ENCODE measurements at places on chromosomes 7 and 10. TPM values are rescaled to one million over a fixed set of nuclear protein-coding genes. Genes with fewer than 3 reads are reported as not detected.

DNA sequence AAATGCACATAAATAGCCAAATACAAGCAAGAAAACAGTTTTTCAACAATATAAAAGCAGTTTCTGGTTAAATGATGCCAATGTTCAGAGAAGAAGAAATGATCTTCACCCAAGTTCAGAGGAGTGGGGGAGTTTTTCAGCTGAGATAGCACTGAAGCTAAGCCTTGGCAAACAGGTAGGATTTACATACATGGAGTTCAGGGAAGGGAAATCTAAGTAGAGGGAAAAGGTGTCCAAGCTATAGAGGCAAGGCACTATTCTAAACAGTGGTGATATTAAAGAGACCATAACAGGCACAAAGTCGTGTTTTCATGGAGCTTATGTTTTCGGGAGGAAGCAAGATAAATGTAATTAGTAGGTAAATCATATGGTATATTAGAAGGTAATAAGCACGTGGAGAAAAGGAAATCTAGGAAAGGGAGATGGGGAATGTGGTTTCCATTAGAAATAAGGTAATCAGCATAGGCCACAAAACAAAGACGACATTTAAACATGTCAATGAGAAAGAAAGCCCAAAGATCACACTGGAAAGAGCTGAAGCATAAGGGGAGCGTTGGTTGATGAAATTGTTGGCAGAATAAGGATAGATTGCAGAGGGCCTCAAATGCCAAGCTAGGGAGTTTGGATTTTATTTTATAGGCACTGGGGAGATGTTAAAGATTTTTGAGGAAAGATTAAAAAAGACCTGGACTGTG lies 704.3 kb downstream of the MAGI2 start:
- H3K4me3 ChIP-seq: no peak overlapping the region
- H3K36me3 ChIP-seq: no peaks in the 10 kb centered on the region
- H3K4me1 ChIP-seq: no peaks in the 10 kb centered on the region
- H3K27ac ChIP-seq: no peak overlapping the region
- no peak for DNase-seq

- DNase-seq: no peak
- H3K4me1 ChIP-seq: no peaks in the 10 kb centered on the region
- no peaks in the 10 kb centered on the region for H3K27me3 ChIP-seq
- no peak overlapping the region for H3K4me3 ChIP-seq
- H3K36me3 ChIP-seq: no peaks in the 10 kb centered on the region
- H3K27ac ChIP-seq: no peak overlapping the region
Measured at GRCh38 chr10:78401624-78402367, 368.1 kb downstream of the RPS24 start.

- peaks cover 24% of the 10 kb centered on the region for H3K4me1 ChIP-seq
- no peak for DNase-seq
- no peaks in the 10 kb centered on the region for H3K36me3 ChIP-seq
- H3K27me3 ChIP-seq: no peaks in the 10 kb centered on the region
- no peak overlapping the region for H3K27ac ChIP-seq
Measured at GRCh38 chr7:29284696-29285443, 90.3 kb downstream of the CHN2 start.

GRCh38 chr10:71555087-71555723 lies 158.5 kb downstream of the CDH23 start:
- no peak for DNase-seq
- no peaks in the 10 kb centered on the region for H3K4me1 ChIP-seq
- H3K36me3 ChIP-seq: no peaks in the 10 kb centered on the region
- H3K27ac ChIP-seq: no peak overlapping the region
- H3K27me3 ChIP-seq: no peaks in the 10 kb centered on the region

TRIM74 gene
- 9.4 TPM for total RNA-seq

IDE gene
- total RNA-seq: 28.4 TPM

ACTL6B gene
- total RNA-seq: not detected

NPC1L1 gene
- total RNA-seq: 0.32 TPM

Measured in naive thymus-derived CD4-positive, alpha-beta T cell (primary cell).